ENCODE measurements at places on chromosomes 16 and 17.

- no peak for DNase-seq
Measured at GRCh38 chr16:59088431-59088830, 354.3 kb upstream of the GOT2 start.

- no peak for DNase-seq
Measured at GRCh38 chr16:71899171-71899570, 3.8 kb downstream of the IST1 start.

GRCh38 chr17:20103454-20104446 lies 94.6 kb downstream of the SPECC1 start:
- DNase-seq = no peak

GRCh38 chr17:2481760-2482159 lies 29.9 kb downstream of the METTL16 start:
- no peak for DNase-seq

DNA sequence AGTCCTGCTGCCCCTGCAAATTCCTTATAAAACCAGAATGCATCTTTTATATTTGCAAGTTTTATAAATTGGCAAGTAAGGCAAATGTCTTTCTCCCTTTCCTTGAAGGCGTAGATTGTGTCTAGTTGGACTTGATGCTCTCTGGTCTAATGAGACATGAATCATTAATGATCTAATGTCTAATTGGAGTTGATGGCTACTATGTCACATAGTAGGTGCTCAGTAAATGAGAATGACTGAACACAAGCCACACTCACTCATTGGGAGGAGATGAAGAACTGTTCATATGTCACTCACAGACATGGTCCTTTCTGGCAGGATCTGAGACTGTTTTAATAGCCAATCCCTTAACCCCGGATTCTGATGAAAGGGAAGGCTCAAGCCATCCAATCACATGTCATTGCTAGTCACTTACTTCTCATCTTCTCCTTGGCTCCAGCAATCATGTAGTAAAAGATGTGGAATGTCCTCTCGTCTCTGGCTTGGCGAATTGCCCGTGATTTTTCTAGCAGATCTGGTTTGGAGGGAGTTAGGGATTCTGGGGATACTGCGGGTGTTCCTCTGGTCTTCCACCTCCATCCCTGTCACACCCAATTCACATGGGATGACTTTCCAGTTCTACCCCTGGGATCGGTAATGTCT lies 81.0 kb downstream of the MYH11 start:
- DNase-seq = no peak

DNA sequence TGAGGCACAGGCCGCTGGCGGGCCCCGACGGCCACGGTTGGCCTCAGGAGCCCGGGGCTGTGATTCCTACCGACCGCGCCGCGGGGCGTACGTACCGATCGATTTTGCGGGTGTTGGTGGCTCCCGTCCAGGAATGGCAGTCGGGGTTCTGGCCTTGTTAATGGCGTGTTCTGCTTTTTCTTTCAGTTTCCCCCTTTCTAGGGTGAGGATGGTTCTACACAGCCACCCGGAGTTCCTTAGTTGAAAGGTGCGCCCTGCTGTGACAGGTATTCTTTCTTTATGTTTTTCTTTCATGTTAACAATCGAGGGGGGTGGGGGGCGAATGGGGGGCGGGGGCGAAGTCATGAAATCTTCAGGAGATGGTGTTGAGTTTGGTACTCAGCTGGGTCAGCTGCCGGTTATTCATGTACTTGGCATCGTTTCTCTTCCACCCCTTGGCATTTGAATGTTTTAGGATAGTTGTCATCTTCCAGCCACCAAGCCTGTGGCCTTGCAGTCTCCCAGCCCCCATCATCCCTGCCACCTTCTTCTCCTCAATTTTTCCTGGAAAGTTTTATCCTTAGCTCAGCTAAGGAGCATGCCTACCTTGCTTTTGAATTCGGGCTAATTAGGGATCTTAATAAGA lies 802 bp downstream of the CYLD start:
- peak; percentile 48 for DNase-seq

- DNase-seq = no peak
Measured at GRCh38 chr16:24358117-24358516, 102.0 kb downstream of the CACNG3 start.

DNA sequence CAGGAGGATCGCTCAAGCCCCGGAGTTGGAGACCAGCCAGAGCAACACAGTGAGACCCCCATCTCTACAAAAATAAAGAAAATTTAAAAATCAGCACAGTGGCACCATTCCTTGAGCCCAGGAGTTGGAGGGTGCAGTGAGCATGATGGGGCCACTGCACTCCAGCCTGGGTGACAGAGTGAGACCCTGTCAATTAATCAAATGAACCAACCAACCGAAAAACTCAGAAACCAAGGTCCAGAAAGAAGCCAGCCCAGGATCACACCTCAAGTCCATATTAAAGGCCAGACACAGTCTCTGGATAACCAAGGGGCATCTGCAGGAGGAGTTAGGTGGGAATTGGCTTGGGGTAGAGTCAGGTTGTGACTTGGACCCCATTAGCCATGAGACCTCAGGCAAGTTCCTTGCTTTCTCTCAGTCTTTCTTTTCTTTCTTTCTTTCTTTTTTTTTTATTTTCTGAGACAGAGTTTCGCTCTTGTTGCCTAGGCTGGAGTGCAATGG lies 2.4 kb downstream of the HSD17B1 start:
- no peak for DNase-seq

DNA sequence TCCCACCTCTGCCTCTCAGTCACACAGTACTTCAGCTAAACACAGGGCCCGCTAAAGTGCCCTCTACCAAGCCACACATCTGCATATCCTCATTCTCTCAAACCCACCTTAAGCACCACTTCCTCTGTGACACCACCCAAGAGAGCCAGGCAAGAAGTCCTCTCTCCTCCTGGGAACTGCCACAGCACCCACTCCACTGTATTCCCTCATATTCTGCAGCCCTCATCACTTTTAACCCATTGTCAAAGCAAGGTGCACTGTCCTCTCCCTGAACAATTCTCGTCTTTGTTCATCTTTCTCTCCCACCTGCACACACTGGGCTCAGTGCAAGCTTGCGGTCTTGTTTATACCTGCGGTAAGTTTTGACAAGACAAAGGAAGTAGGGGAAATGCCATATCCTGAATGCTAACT lies 13.6 kb downstream of the CHD9 start:
- DNase-seq = no peak

GRCh38 chr17:27807567-27808470 lies 7.5 kb upstream of the NOS2 start:
- peak; percentile 48 for DNase-seq

DNA sequence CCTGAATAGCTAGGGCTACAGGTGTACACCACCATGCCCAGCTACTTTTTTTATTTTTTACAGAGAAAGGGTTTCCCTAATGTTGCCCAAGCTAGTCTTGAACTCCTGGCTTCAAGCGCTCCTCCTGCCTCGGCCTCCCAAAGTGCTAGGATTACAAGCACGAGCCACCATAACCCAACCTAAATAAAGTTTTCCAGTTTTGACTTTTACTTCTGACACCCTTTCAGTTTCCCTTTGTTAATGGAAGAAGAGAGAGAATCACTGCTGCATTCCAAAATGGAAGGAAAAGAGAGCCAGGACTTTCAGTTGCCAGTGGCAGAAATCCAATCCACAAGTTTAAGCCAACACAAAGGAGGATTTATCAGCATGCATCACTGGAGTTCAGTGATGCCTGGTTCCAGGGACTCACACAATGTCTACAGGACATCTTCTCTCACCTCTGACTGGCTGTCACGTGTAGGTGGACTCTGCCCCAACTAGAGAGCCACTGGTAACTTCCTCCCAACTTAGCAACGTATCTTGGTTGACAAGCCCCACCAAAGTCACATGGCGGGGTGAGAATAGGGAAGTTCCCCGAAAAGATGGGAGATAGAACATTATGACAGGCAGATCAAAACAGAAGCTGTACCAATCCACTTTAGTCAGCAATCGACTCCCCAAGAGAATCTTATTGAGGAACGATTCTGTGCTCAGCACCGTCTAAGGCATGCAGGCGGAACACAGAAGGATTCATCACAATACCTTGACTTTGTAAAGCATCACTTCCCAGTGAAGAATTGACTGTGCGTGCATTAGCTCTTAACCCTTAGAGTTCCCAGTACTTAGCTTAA lies 46.5 kb downstream of the GAS7 start:
- no peak for DNase-seq

- no peak for DNase-seq
Measured at GRCh38 chr16:88084881-88085280, 133.6 kb downstream of the BANP start.

DNA sequence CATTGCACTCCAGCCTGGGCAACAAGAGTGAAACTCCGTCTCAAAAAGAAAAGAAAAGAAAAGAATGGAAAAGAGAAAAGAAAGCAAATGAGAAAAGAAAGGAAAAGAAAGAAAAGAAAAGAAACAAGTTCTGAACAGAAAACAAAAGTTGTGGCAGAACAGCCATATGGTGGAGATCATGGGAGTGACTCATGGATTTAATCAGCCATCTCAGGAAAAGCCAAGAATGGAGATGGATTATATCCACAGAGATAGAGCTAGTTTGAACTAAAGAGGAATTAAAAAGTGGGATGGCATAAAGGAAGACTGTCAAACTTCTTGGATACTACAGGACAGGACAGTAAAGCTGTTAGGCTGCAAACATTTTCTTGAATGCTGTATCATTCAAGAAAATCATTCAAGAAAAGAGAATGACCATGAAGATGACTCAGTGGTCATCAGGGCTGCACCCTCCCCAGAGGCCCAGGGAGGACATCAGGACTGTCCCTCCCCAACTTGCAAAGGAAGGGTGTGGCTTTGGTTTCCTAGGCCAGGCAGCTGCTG lies 120.6 kb downstream of the USP22 start:
- no peak for DNase-seq

DNA sequence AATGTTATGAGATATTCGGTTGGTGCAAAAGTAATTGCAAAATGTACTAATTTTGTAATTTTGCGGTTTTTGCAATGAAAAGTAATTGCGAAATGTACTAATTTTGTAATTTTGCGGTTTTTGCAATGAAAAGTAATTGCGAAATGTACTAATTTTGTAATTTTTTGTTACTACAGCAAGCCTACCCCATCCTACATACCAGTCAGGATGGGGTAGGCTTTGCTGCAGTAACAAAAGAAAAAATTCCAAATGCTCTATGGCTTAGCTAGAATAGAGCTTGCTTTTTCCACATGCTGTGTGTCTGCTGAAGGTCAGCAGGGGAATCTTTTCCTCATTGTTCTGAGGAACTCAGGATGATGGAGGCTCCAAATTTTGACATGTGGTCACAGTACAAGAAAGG lies 83.3 kb upstream of the GPRC5B start:
- no peak for DNase-seq

- no peak for DNase-seq
Measured at GRCh38 chr17:37361543-37361942, 14.2 kb upstream of the C17orf78 start.

DNA sequence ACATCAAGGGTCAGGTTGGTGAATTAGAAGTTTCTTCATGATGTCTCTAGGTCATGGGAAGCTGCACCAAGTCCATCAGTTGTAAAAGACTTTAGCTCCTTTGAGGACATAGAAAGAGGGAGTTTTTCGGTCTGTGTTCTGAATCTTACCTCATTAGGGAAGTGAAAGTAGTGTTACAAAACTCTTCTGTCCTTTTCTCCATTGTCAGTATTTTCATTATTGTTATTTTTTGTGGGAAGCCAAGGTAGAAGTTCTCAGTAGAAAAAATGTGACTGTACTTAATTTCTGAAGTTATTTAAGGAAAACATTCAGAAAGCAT lies 24.2 kb downstream of the MAP3K3 start:
- no peak for DNase-seq

- no peak for DNase-seq
Measured at GRCh38 chr17:67671493-67671892, 46.2 kb upstream of the NOL11 start.

- no peak for DNase-seq
Measured at GRCh38 chr17:6591599-6592158, 35.3 kb upstream of the PITPNM3 start.

DNA sequence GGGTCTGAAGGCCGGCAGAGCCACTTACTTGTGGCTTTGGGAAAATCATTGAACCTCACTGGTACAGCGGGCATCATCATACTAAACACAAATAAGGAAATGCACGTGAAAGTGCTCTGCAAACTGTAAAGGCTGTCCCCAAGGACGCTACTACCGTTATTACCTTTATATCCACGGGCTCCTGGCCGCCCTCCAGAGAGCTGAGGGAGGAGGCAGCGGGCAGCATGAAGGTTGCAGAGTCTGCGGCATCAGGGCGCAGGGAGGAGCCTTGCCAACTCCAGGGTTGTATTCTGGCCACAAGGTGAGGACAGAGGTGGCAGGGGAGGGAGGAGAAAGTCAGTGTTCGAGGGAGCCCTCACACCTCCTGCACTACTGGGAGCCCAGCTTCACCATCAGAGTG lies 68.3 kb upstream of the GCSH start:
- no peak for DNase-seq

GRCh38 chr17:44360826-44361225 lies 2.8 kb downstream of the FAM171A2 start:
- no peak for DNase-seq

- DNase-seq = peak; percentile 88
Measured at GRCh38 chr17:42517516-42517915, 18.5 kb upstream of the NAGLU start.

- no peak for DNase-seq
Measured at GRCh38 chr17:72470121-72470705, 349.4 kb downstream of the SOX9 start.

GRCh38 chr16:12096157-12096777 lies 119.7 kb downstream of the SNX29 start:
- no peak for DNase-seq

DNA sequence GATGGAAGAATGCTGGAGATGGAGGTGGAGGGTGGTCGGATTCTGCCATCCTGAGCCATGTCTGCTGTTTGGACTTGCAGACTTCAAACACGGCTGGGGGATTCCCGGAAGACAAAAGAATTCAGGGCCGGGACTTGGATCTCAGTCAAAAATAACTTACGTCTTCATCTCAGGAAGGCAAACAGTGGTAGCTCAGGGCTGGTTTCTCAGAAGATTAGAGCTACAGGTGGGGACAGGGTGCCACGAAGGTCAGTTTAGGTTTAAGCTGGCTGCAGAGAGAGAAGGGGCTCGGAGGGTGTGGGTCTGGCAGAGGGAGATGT lies 4.3 kb upstream of the RHBDL3 start:
- DNase-seq = no peak

All from stimulated activated CD4-positive, alpha-beta T cell treated with anti-CD3 and anti-CD28 coated beads, Interleukin-2, amount 100 ng/mL, for 24 hours (primary cell).